ENCODE measurements at places on chromosomes 1 and 21. TPM values are rescaled to one million over a fixed set of nuclear protein-coding genes. Genes with fewer than 3 reads are reported as not detected.
A peak's percentile ranks its signal among the peaks of the same experiment; 100 is the strongest.

DNA sequence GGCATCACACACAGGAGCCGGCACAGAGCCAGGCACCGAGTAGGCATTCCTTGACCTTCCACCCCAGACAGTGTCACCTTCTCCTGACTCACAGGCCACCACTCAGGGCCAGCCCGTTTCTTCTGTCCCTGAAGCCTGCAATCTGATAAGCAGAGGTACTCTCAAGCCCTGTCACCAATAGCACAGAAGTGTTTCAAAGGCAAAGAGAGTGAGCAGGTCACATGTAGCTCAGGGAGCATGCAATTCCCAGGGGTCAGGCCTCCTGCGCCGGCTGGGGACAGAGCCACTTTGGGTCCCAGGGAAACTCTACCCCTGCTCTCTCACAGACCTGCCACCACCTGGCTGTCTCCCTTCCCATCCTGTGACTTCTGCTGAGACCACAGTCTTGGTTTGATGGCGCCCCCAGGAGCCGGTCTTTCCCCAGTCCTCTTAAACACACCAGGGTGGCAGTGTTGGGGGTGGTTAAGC, 13.2 kb downstream of the CAPN9 start:
- no peaks in the 10 kb centered on the region for H3K4me1 ChIP-seq
- DNase-seq = no peak

Gene MMP23B
- 27.2 TPM for total RNA-seq

GRCh38 chr1:183291802-183292514, 105.9 kb downstream of the LAMC2 start:
- H3K27me3 ChIP-seq = no peaks in the 10 kb centered on the region
- H3K4me3 ChIP-seq = no peak overlapping the region
- no peak for DNase-seq
- no peaks in the 10 kb centered on the region for H3K36me3 ChIP-seq
- peaks cover 8% of the 10 kb centered on the region for H3K4me1 ChIP-seq

DNA sequence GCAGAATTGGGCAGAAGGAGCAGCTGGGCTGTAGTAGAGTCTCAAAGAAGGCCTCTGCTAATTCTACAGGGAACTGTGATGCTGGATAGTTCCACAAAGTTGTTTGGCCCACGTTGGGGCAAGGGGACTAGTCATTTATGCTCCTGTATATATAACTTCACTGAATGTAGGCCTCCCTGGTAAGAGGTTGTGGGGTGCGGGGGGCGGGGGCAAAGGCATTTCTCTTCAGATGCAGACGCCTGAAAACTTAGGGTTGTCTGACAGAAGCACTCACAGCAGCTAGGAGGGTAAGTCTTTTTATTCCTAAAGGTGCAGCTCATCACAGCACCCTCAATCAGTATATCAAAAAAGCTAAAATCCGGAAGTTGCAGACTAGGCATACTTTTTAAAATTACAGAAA, 38.5 kb upstream of the DENND1B start:
- no peaks in the 10 kb centered on the region for H3K4me1 ChIP-seq
- no peaks in the 10 kb centered on the region for H3K36me3 ChIP-seq
- DNase-seq = no peak
- H3K4me3 ChIP-seq = no peak overlapping the region

DNA sequence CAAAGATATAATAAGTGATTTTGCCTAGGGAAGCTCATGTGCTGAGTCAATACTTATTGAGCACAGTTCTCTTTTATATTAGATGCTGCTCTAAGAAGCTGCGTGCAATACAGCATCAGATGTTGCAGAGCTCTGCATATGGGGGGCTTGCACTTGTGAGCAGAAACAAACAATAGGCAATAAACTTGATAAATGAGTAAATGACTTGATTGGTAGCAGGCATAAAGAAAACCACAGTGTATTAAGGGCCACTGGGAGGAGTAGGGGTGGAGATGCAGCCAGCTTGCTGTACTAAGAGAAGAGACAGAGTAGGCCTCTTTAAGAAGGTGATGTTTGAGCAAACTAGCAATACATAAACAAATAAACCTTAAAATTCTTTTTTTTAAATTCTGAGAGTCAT, 598.5 kb upstream of the ADAMTS5 start:
- H3K27me3 ChIP-seq = no peaks in the 10 kb centered on the region
- DNase-seq = no peak
- no peaks in the 10 kb centered on the region for H3K4me1 ChIP-seq
- H3K4me3 ChIP-seq = no peak overlapping the region
- H3K36me3 ChIP-seq = no peaks in the 10 kb centered on the region

- H3K4me3 ChIP-seq = no peak overlapping the region
- no peak for DNase-seq
- peaks cover 22% of the 10 kb centered on the region for H3K4me1 ChIP-seq
- peaks cover 4% of the 10 kb centered on the region for H3K36me3 ChIP-seq
Measured at GRCh38 chr1:18900303-18900841, 2.0 kb downstream of the ALDH4A1 start.

GRCh38 chr1:162265983-162266382, 110.7 kb downstream of the SPATA46 start:
- H3K27me3 ChIP-seq = no peaks in the 10 kb centered on the region
- no peak overlapping the region for H3K4me3 ChIP-seq
- no peak for DNase-seq
- H3K27ac ChIP-seq = no peak overlapping the region

DNA sequence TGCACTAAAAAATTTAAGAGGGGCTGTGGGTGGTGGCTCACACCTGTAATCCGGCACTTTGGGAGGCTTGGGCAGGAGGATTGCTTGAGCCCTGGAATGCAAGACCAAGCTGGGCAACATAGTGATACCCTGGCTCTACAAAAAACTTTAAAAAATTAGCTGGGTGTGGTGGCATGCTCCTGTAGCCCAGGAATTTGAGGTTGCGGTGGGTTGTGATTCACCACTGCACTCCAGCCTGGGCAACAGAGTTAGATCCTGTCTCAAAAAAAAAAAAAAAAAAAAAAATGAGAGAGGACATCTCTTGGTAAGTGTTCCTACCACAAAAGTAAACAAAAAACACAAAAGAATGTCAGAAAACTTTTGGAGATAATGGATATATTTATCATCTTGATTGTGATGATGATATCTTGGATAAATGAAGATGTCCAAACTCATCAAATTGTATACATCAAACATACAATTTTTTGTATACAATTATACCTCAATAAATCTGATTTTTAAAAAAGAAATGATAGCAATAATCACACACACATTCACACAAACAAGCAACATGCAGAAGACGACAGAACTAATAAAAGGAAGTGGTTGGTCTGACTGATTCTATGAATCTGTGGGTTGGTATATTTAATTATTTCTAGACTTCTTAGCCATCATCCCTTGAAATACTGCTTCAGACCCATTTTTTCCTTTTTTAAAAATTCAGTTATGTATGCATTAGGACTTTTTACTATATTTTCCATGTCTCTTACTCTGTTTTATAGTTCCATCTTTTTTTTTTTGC, 465.9 kb downstream of the PLA2G4A start:
- H3K4me3 ChIP-seq = no peak overlapping the region
- H3K4me1 ChIP-seq = no peaks in the 10 kb centered on the region
- no peaks in the 10 kb centered on the region for H3K27me3 ChIP-seq
- no peak overlapping the region for H3K27ac ChIP-seq
- DNase-seq = no peak

- H3K27me3 ChIP-seq = no peaks in the 10 kb centered on the region
- H3K4me1 ChIP-seq = no peaks in the 10 kb centered on the region
- no peak overlapping the region for H3K27ac ChIP-seq
Measured at GRCh38 chr1:161791904-161792655, 26.0 kb downstream of the ATF6 start.

DNA sequence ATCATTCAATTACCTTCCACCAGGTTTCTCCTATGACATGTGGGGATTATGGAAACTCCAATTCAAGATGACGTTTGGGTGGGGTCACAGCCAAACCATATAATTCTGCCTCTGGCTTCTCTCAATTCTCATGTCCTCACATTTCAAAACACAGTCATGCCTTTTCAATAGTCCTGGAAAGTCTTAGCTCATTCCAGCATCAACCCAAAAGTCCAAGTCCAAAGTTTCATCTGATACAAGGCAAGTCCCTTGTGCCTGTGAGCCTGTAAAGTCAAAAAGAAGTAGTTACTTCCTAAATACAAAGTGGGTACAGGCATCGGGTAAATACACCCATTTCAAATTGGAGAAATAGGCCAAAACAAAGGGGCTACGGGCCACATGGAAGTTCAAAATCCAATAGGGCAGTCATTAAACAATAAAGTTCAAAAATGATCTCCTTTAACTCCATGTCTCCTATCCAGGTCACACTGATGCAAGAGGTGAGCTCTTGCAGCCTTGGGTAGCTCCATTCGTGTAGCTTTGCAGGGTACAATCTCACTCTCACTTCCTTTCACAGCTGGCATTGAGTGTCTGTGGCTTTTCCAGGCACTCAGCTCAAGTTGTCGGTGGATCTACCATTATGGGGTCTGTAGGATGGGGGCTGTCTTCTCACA, 112.9 kb downstream of the FCRL5 start:
- H3K4me1 ChIP-seq = no peaks in the 10 kb centered on the region
- no peak overlapping the region for H3K4me3 ChIP-seq
- DNase-seq = no peak
- H3K36me3 ChIP-seq = no peaks in the 10 kb centered on the region
- no peak overlapping the region for H3K27ac ChIP-seq

DNA sequence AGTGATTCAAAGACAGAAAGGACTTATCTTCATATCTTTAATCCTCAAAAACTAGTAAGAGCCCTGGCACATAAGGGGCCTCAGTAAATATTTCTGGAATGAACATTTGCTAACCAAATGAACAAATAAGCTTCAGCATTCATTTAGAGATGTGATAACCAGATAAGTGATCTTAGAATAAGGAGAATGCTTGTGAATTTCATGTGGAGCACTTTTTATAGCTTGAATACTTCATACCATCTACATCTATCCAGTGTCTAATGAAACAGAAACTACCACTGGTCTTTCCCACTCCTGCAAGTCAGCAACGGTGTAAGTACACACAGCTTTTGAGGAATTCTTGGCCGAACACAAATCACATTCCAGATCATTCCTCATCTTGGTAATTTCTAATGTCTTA, 38.5 kb downstream of the EDEM3 start:
- H3K36me3 ChIP-seq = peaks cover 100% of the 10 kb centered on the region
- H3K4me1 ChIP-seq = no peaks in the 10 kb centered on the region

GRCh38 chr1:248793592-248793991, 32.1 kb downstream of the SH3BP5L start:
- no peaks in the 10 kb centered on the region for H3K4me1 ChIP-seq
- H3K27me3 ChIP-seq = no peaks in the 10 kb centered on the region
- H3K27ac ChIP-seq = no peak overlapping the region

GRCh38 chr1:16018749-16019643, 1.2 kb upstream of the HSPB7 start:
- H3K4me3 ChIP-seq = no peak overlapping the region
- H3K27ac ChIP-seq = peak overlapping the region; percentile 79
- no peak for DNase-seq
- no peaks in the 10 kb centered on the region for H3K36me3 ChIP-seq
- peaks cover 31% of the 10 kb centered on the region for H3K4me1 ChIP-seq
- no peaks in the 10 kb centered on the region for H3K27me3 ChIP-seq

Gene CACNA1S
- 0.06 TPM for total RNA-seq

Gene PADI3
- not detected for total RNA-seq

Gene GPR52
- total RNA-seq = 2.6 TPM

Gene ACTL8
- total RNA-seq = not detected

Gene WNT2B
- 11.8 TPM for total RNA-seq

- peaks cover 12% of the 10 kb centered on the region for H3K27me3 ChIP-seq
- H3K4me1 ChIP-seq = peaks cover 8% of the 10 kb centered on the region
- no peaks in the 10 kb centered on the region for H3K36me3 ChIP-seq
- H3K4me3 ChIP-seq = no peak overlapping the region
Measured at GRCh38 chr1:37673920-37674319, 18.4 kb upstream of the CDCA8 start.

Gene RGSL1
- not detected for total RNA-seq

DNA sequence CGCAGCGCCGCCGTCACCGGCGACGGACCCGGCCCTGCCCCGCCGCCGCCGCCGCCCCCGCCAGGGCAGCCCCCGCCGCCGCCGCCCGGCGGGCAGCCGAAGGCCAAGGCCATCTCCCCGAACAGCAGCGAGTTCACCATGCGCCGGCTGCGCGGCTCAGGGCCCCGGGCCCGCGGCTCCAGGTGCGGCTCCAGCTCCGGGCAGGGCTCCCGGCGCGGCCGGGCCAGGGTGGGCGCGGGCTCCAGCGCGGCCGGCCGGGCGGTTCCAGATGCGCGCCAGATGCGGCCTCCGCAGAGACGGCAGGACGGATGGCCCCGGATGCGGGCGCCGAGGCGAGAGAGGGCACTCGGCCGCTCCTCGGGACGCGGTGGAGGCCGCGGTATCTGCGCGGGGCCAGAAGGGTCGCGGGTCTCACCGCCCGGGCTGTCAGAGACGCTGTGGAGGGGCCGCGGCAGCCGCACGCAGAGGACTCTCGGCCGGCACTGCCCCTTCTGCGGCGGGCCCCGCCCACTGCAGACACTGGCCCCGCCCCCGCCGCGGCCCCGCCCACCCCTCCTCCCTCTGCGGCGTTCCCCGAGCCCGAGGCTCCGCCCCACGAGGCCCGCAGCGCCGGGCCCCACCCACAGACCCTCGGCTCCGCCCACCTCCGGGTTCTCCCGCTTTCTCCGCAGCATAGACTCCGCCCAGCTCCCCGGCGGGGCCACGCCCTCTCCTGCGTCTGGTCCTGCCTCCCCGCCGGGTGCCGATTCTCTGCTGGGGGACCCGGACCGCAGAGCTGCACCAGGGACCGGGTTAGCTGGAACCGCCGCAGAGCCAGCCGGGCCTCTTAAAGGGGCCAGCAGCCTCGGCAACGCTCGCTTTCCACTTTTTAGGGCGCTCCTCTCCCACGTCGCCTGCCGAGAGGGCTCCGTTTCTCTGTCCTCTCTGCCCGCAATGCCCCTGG, at the start of gene IFFO2:
TSS of gene IFFO2 (minus strand) at position 484 of the 943 bp plus-strand sequence. CDS start at position 140, 344 bp downstream.
- DNase-seq = peak; percentile 98
- peaks cover 47% of the 10 kb centered on the region for H3K4me1 ChIP-seq
- no peaks in the 10 kb centered on the region for H3K36me3 ChIP-seq
- peak within 1 kb of the TSS; percentile 75 for H3K4me3 ChIP-seq
- H3K27ac ChIP-seq = peak within 1 kb of the TSS; percentile 83

- H3K4me1 ChIP-seq = no peaks in the 10 kb centered on the region
- H3K4me3 ChIP-seq = no peak overlapping the region
- no peak for DNase-seq
- H3K27me3 ChIP-seq = no peaks in the 10 kb centered on the region
- H3K27ac ChIP-seq = no peak overlapping the region
- no peaks in the 10 kb centered on the region for H3K36me3 ChIP-seq
Measured at GRCh38 chr1:242477944-242478343, 46.6 kb downstream of the PLD5 start.

- no peak overlapping the region for H3K27ac ChIP-seq
- no peaks in the 10 kb centered on the region for H3K36me3 ChIP-seq
- no peak overlapping the region for H3K4me3 ChIP-seq
- no peak for DNase-seq
- peaks cover 7% of the 10 kb centered on the region for H3K4me1 ChIP-seq
- no peaks in the 10 kb centered on the region for H3K27me3 ChIP-seq
Measured at GRCh38 chr1:45848714-45849113, 45.3 kb downstream of the MAST2 start.

GRCh38 chr1:46673749-46674182, 2.1 kb downstream of the TEX38 start:
- no peaks in the 10 kb centered on the region for H3K4me1 ChIP-seq
- no peak for DNase-seq
- H3K36me3 ChIP-seq = peaks cover 49% of the 10 kb centered on the region
- no peaks in the 10 kb centered on the region for H3K27me3 ChIP-seq

Gene NUP210L
- total RNA-seq = 1.7 TPM
